Suppressor macrophage (primary cell): ENCODE measurements at places on chromosomes 1 and 21.
A peak's percentile ranks its signal among the peaks of the same experiment; 100 is the strongest.

- DNase-seq, result peak; percentile 83
These were observed 44.6 kb downstream of the RCAN1 start for GRCh38 chr21:34570313-34570712.

- peak; percentile 92 for DNase-seq
These were observed 9.4 kb downstream of the MORN1 start for GRCh38 chr1:2381741-2382620.

- no peak for DNase-seq
These were observed 310.7 kb downstream of the DUSP10 start for GRCh38 chr1:221431068-221431651.

DNA sequence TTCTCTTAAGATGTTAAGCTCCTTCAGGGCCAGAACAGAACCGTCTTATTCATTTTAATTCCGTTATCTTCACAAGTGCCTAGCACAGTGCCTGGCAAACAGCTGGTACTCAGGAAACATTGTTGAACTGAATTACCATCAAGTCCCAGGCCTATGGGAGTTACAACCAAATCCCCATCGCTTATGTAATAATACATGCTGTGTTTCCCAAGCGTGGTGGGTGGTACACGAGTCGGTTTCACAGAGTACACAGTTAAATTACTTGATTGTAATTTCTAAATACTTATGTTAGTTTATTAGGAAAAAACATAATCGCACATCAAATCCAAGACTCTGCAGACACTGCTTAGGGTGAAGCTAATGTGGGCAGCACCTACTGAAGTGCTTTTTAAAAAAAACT lies 1.0 kb downstream of the ANGEL2 start:
- DNase-seq, result peak; percentile 56

DNA sequence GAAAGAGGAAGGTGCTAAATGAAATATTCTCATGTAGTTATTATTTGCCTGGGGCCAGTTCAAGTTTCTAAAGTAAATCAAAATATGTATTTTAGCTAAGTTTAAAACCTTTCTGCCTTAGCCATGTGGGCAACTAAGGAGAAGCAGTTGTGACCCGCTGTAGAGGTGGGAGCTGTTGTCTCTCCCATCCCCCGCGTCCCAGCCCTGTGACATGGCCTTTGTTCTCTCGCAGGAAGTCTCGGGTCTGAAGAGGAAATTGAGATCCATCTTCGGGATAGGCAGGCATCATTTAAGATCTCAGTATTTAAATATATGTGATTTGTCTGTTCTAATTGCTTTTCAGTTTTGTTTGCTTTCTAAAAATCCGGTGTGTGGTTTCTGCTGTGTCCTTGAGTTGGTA lies 121.5 kb downstream of the CAMTA1 start:
- peak; percentile 17 for DNase-seq

DNA sequence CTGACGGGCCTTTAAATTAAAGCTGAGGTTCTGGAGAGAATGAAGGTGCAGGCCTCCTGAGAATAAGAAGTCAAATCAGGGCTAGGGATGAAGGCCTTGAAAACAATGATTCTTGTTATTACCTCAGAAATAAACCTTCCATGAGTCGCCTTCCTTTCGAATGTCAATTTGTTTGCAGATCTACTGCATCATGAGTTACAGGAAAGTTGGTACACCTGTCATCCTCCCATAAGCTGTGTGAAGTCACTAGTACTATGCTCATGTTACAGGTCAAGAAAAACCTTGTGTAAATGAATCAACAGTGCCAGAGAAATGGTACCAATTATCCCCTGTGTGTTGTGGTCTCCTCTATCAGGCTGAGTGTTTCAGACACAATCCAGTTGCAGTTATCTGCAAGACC lies 281.2 kb upstream of the PLXNA2 start:
- DNase-seq, result no peak

GRCh38 chr1:37561133-37562132 lies 4.7 kb downstream of the DNALI1 start:
- peak; percentile 32 for DNase-seq

DNA sequence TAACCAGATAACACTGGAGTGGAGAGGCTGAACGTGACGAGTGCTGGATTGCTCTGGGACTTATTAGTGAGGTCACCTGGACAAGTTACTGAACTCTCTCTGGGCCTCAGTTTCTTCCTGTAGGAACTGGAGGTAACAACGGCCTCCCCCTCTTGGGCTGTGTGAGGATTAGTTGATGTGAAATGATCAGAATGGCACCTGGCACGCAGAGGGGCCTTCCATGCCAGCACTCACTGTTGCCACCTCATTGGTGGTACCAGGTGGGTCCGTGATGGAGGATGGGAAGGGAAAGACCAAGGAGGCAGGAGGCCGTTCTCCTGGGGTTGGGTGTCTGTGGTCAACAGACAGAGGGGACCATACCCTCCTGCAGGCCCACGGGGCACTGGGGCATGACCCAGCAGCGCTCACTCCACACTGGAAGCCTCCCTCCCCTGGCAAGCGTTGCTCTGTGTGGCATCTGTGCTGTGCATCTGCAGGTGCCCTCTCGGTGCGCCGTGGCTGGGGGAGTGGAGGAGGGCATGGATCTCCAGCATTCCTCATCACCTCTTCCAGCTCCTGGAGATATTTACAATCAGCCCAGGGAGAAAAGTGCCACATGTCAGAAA lies 349.5 kb upstream of the VAMP3 start:
- no peak for DNase-seq

DNA sequence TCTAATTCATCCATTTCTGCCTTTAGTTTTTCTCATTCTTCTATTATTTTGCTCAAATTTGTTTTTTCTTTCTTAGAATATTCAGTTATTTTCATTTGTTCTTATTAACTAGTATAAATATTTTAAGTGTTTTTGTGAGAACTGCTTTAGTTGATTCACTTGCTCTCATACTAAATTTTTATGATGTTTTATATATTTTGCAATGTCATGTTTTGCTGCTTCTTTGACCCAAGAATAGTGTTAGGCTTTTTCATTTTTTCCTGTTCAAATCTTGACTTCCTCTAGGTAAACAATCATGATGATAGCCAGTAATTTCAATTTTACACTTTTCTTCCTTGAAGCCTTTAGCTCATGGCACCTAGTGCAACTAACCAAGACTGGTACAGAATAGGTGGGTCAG lies 45.2 kb downstream of the MAN1A2 start:
- no peak for DNase-seq

DNA sequence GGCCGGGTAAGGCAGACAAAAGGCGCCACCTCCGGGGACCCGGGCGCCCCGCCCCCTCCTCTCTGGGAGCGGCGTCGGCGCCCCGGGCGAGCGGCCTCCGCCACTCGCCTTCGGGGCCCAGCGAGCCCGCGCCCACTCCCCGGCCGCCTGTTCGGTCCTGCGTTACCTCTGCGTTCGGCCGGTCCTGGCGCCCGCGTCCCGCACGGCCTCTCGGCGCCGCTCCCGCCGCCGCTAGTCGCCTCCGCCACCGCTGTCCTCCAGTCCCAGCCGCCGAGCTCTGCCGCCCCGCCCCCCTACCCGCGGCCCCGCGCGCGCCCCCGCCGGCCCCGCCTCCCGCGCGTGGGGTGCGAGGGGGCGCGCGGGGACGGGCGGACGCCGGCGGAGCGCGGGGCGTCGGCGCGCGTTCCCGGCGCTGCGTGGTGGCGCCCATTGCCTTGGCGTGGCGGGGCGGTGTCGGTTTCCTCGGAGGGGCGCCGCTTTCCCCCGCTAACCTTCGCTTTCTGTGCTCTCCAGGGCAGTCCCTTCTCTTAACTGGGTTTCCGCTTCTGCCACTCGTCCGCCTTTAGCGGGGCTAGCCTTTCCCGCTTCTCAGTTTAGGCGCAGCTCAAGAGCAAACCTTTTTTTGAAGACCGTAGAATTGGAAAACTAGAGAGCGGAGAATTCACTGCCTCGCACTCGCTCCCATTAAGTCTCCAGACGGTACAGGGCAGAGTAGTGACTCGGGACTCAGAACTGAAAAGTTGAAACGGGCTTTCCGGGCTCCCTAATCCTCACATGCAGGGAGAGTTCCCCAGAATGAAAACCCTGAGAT lies at the start of gene HP1BP3:
TSS of gene HP1BP3 (minus strand) at position 279 of the 811 bp plus-strand sequence. CDS start 6,867 bp downstream, outside the sequence.
- DNase-seq, result peak; percentile 85

DNA sequence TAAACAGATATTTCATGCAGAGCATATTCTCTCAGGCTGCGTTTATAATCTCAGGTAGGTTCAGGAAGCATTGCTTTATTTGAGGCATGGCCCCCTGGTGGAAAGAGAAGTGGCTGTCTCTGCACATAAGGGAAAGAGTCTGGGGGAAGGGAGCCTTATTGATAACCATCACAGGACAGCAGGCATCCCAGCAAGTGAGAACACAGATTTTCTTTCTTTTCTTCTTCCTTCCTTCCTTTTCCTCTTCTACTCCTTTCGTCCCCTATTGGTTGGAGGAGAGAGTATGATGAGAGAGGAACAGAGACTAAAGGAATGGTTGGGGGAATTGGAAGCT lies 21.9 kb downstream of the TSNAX start:
- DNase-seq, result peak; percentile 19

DNA sequence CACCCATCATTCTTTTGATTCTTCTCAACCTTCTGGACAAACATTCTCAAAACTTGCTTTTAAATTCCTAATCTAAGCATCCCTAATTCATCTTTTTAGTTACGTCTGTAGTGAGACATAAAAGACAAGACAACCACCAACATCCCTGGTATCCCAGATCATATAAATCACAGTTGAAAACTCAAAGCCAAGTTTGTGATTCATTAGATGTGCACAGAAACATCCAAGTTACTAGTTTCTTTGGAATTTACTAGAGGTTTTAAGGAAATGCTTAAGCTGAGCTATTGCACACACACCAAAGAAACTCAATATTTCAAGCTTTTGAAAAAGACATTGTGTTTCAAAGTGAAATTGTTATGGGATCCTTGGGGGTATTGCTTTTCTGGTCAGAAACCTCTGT lies 47.6 kb downstream of the ATP6V1G3 start:
- DNase-seq, result no peak

DNA sequence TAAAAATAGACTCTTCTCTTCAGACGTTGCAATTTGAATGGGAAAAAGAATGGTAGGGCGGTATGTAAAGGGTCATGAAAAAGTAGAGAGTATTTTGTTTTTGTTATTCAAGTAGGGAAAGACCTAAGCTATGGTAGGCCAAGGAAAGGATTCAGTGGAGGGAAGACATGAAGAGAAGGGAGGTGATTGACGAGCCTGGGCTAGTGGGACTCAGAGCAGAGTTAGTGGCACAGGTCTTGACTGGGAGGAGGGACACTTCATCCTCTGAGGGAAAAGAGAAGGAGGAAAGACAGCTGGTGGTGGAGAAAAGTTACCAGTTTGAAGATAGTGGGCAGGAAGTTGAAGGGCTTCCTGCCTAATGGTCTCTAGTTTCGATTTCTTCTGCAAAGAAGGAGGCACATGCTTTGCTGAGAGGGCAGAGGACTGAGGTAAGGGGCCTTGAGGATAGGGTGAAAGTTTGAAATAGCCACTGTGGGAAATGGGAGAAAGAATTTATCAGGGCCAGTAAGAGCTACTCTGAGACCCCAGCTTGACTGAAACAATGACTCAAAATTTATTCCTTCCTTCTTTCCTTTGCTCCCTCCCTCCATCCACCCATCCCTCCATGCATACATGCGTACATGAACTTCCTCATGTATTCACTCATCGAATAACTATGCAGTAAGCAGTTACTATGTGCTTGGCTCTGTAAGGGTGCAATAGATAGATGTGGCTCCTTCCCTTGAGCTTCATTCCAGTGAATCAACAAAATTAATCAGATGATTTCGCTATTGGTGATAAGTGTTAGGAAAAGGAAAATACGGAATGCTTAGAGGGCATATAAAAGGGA lies 4.2 kb downstream of the CD48 start:
- peak; percentile 43 for DNase-seq

- DNase-seq, result no peak
These were observed 28.8 kb downstream of the SCMH1 start for GRCh38 chr1:41213341-41213740.

DNA sequence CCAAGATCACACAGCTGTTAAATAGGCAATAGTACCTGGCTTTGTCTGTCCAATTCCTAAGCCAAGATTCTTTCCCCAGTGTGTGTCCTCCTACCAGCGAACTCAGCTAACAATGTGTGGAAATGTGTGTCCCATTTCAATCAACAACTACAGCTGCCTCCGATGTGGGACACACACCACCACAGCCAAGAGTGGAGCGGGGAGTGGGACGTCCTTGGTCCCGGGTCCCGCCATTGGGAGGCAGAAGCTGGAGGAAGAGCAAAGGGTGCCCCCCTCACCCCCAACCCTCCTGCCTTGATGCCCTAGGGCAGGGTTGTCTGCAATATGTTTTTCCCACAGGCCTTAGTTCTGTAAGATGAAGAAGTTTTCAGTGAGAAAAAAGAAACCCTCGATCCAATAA lies 265.4 kb upstream of the RAB4A start:
- no peak for DNase-seq

DNA sequence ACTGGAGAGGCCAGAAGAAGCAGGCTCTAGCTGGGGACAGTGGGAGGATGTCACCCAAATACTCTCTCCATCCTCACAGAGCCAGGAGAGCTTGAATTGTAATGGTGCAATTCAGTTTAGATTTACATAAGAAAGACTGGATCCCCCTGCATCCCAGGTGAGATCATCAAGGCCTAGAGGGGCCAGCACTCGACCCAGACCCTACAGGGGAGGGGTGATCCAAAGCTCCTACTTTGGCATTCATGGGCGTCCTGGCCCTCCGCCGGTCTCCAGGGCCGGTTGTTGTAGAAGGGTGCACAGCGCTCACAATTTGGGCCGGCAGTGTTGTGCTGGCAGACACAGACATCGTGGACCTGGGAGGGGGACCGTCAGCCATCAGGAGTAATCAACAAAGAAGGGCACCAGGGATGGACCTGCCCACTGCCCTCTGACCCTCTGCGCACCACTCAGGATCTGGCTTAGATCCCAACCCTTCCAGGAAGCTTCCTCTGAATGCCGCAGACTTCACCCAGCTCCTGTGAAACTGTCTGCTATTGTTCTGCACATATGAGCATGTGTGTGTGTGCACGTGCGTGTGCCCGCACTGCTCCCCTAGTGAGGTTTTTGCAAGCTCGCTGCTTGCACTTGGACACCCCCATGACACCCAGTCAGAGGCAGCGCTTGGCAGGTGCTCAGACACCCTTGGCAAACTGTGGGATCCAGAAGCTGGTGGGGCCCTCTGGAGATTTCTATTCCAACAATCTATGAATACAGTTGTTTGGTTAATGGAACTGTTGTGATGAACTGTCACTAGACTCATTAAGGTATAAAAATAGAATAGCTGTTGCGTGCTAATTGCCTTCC lies 21.6 kb downstream of the LAMB3 start:
- no peak for DNase-seq

GRCh38 chr1:173663159-173663558 lies 6.5 kb downstream of the ANKRD45 start:
- DNase-seq, result peak; percentile 29

DNA sequence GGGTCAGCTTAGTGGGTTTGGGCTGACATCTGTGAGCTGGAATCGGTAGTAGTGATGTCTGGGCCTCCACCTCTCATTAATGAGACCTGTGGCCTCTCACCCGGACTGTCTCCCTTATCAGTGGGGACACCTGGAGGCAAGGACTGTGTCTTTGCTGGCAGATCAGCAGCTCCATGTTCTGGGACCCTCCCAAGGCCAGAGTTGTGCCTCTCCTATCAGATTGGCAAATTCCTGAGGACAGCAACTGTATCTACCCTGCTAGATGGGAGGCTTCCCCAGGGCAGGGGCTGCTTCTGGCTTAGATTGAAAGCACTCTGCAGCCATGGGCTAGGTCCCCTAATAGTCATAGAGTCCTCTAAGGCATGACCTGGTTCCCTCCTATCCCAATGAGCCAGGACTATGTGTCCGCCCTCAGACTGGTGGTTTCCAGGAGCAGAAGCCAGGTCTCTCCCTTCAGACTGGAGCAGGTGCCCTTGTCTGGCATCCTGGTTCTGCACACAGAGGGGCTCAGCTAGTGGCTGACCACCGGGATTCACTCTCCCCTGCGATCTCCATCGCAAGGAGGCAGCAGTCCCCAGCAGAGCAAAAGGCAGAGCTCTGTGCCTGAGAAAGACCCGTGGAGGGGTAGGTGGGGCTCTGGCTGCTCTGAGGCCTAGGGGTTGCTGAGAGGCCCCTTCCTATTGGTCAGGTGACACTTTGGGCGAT lies 5.8 kb downstream of the DRAXIN start:
- DNase-seq, result no peak
